ENCODE measurements at places on chromosomes 11 and 22.

- no peak for DNase-seq
These were observed 26.4 kb upstream of the OAF start for GRCh38 chr11:120184371-120184945.

- no peak for DNase-seq
These were observed 8.7 kb upstream of the NPTXR start for GRCh38 chr22:38852522-38852921.

DNA sequence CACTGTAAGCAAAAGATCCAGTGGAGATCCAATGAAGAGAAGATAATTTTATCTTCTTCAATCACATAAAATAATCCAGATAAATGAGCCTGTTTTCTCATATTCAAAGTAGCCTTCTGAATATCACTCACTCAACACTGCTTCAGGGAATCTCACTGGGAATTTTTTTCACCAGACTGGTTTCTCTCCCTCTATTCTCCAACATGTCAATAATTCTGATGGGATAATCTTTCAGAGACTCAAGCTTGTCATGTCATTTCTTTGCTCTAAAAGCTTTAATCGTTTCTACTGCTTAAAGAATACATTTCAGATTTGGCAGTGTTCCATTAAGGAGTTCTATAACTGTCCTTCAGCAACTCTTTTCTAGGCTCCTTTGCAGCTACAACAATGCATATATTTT, 16.3 kb downstream of the CNTN5 start:
- DNase-seq: no peak

DNA sequence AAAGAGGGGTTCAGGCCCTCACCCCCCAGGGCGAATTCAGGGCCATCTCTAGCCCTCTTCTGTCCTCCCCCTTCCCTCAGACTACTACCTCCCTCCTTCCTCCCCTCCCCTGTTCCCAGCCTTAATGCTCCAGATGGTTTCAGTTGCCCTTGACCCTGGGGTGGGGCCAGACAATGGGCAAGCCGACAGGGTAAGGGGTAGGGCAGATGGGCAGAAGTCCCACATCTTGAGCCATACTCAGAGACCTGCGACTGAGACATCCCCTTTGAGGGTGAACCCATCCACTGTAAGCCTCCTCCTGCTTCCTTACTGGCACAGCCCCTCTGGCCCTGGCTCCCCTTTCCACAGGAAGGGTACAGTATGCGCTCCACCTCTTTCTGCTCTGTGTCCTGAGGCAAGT, 1.9 kb downstream of the RHBDD3 start:
- no peak for DNase-seq

GRCh38 chr11:1497600-1497999, 11.0 kb upstream of the MOB2 start:
- DNase-seq: no peak

GRCh38 chr22:50734986-50735738, 2.8 kb upstream of the ACR start:
- no peak for DNase-seq

- DNase-seq: no peak
These were observed 164.1 kb downstream of the ARHGAP42 start for GRCh38 chr11:100851147-100851546.

GRCh38 chr11:119339589-119340334, 921 bp downstream of the C1QTNF5 start:
- no peak for DNase-seq

DNA sequence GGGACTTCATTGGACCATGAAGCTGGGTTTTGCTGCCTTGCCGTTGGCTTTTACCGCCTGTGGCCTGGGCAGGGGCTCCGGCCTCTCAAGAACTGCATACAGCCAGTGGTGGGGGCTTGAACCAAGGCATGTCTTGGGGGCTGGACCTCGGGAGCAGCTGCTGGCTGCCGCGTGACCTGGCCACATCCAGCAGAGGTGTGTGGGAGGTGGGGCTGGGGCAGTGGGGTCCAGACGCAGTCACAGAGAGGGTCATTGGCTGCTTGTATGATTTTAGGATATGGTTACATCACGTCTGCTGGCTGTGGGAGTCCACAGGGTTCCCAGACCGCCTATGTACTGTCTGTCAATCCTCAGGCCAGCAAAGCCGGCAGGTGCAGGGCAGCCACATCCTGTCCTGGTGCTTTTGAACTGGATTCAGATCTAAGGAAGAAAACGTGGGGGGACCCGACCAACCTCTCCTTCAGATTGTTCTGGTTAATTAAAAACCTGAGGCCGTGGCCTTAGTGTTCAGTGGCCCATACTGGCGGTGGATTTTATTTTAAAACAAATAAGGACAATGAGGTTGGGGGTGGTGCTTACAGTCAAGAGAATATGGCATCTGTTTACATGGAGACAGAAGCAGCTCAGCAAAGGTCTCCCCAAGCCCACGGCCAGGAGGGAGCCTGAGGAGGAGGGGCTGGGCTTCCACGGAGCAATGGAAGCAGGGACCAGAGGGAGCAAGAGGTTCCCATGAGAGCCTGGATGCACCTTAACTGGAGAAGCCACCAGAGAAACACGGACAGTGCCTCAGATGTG, 426.0 kb downstream of the TBC1D22A start:
- DNase-seq: no peak

DNA sequence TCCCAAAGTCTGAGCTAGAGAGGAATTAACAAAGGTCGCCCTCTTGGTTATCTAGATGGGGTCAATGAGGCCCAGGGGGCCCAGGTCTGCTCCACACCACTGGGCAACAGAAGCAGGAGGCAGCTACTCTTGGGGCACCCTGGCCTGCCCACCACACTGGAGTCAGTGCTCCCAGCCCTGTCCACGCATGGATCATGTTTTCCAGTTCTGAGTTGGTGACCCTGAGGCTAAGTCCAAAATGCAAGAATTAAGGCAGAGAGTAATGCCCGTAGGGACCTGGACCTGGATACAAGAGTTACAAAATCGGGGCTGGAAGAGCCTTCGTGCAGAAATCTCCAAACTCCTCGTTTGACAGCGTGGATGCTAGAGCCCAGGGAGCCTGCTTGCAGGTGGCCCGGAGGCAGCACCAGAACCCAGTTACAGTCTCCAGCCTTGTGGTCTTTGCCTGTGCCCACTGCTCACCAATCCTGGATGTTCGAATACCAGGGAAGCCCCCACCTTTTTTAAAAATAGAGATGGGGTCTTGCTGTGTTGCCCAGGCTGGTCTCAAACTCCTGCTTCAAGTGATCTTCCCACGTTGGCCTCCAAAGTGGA, 6.1 kb upstream of the THRSP start:
- DNase-seq: no peak

GRCh38 chr11:45896422-45896984, 10.6 kb downstream of the FREY1 start:
- DNase-seq: no peak

DNA sequence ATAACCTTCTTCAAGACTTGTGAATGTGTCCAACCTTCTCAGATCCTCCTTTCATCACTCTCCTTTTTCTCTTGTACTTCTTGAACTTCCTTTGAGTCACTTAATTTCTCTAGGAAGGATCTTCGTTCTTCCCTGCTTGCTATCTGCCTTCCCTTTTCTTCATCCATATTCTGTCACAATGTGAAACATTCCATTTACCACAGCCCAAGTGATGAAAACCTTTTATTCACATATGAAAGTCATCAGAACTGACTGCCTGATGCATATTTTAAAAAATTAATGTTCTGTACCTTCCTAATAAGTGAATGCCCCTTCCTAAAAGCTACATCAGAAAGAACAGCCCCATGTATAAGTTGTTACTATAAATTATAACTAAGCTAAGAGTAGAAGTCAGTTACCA, 520.4 kb upstream of the LUZP2 start:
- no peak for DNase-seq

DNA sequence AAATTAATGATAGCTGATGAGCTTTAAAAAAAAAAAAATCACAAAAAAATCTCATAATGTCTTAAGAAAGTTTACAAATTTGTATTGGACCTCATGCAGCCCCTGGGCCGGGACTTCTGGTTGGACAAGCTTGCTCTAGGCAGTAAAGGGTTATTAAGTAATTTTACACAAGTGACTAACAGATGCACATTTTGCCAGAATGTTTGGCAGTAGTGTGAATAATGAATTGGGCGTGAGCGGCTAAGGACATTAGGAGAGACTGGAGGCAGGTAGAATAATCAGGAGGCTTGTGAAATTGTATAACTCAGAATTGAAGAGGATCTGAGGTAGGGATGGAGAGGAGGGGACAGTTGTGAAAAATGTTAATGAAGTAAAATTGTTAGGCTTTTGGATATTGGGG, 77.4 kb downstream of the HIPK3 start:
- no peak for DNase-seq

- DNase-seq: no peak
These were observed 143.6 kb downstream of the ADAMTS15 start for GRCh38 chr11:130592056-130592455.

DNA sequence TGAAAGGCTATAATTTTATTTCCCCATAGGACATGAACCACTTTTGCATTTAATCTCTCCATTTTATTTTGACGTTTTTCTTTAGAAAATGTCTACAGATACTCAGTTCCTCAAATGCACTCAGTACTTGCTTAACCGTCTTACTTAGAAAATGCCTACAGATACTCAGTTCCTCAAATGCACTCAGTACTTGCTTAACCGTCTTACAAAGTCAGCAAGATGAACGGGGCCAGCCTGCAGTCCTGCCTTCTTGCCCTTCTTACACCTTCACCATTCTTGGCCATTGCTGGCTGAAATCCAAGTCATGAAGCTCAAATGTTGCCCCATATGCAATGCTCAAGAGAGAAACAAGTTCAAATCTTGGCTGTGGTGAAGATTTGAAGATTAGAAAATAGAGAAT, 34.1 kb downstream of the CSNK2A3 start:
- no peak for DNase-seq

GRCh38 chr11:134587345-134587744, 175.3 kb upstream of the B3GAT1 start:
- DNase-seq: no peak

GRCh38 chr11:19892876-19893275, 180.2 kb downstream of the NAV2 start:
- DNase-seq: no peak

DNA sequence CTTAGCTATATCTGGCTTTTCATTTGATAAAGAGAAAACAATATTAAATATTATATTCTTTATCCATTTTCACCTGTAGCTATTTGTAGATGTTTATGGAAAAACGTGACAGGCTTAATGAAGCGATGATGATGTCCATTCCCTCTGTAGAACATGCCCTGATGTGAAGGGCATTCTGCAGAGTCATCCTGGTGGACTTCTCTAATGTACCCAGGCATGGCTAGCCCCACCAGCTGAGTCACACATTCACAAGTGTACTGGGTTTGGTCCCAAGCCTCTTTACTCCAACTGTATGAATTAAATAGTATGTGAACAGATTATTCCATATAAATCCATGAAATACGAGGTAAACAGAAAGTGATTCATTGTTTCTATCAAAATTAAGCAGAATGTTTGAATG, 139.3 kb downstream of the CADM1 start:
- DNase-seq: no peak

GRCh38 chr11:1760351-1761109, 3.2 kb downstream of the CTSD start:
- DNase-seq: no peak

DNA sequence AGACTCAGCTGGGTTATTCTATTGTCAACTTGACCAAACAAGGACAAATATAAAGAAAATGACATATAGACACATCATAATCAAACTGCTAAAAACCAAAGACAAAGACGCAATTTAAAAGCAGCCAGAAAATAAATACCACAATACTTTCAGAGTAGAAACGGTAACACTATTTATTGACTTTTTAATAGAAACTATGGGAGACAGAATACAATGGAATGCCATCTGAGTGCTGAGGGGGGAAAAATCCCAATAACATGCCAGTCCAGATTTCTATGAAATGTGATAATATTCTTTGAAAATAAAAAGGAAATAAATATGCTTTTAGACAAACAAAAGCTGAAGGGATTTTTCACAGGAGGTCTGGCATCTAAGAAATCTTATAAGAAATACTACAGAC, 30.7 kb downstream of the C11orf65 start:
- DNase-seq: no peak

DNA sequence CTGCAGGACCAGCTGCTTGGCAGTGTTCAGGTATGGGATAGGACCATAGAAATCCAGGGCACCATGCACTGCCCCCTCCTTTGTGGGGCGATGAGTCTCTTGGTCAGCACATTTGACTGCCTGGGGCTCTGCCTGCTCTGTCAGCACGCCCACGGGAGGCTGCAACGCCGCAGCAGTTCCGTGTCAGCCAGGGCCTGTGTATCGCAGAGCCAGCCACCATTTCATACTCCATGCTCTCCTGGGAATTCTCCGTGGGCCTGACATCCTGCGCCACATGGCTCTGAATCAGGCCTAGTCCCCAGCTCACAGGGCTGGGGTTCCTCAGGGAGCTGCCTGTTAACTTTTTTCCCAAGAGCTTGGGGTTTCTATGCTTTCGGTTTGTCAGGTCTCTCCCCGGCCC, 16.9 kb upstream of the RELT start:
- DNase-seq: no peak

DNA sequence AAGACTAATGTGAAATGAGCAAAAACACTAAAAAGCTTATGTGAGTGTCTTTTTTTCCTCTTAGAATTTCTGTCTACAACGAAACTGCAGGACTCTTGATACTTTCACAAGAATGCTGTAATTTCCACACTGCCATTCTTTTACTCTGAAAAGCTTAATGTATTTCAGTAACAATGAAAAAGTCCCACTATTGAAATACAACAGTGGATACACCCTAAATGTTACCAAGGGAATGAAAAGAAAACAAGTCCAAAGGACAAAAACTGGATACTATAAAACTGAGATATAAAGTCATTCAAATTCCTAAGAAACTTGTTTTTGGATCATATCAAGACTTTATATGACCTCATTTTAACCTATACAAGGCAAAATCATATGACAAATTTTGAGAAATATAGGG, 77.4 kb downstream of the SOX6 start:
- DNase-seq: no peak

DNA sequence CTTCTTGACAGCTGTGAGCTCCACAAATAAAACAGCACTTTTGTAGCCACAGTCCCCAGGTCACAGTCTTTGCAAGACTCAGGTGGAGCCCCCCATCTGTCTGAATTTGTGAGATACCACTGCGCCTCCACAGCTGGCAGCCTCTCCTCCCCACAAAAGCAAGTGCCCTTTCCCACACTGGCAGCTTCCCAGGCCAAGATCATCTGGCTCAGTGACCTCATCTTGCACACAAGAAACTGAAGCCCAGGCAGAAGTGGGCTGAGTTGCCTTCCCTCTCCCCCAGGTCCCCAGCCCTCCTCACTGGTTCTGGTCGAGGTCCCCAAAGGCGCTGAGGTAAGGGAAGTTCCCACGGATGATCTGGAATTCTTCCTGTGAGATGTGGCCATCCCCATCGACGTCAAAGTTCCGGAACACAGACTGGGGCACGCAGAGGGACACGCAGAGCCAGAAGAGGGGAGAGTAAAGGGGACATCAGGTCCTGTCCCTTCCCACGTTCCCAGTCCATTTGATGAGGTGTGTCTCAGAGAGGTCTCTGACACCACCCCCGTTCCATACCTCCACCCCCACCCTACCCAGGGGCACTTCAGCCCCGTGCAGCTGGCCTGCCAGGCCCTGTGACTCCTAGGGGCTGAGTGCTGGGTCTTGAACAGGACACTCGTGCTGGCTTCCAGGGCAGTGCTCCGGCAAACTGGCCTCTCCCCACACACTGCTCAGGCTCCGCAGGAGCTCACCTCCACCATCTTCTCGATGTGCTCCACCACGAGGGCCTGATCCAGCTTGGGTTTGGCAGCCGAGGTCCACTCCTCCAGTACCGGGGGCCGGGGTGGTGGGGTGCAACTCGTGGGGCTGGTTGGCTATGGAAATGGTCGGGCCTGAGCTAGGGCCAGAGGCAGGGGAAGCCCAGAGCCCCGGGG, 8.9 kb downstream of the RASGRP2 start:
- DNase-seq: no peak

Data from T-helper 1 cell (primary cell).